ENCODE measurements at places on chromosomes 7 and 10.

- peak; percentile 34 for DNase-seq
Measured at GRCh38 chr10:98425511-98426352, 10.8 kb upstream of the PYROXD2 start.

GRCh38 chr7:139640681-139641080 lies 117.2 kb downstream of the CLEC2L start:
- no peak for DNase-seq

- DNase-seq: no peak
Measured at GRCh38 chr7:44982535-44982923, 3.7 kb upstream of the MYO1G start.

GRCh38 chr10:25575343-25575742 lies 358.7 kb upstream of the MYO3A start:
- no peak for DNase-seq

DNA sequence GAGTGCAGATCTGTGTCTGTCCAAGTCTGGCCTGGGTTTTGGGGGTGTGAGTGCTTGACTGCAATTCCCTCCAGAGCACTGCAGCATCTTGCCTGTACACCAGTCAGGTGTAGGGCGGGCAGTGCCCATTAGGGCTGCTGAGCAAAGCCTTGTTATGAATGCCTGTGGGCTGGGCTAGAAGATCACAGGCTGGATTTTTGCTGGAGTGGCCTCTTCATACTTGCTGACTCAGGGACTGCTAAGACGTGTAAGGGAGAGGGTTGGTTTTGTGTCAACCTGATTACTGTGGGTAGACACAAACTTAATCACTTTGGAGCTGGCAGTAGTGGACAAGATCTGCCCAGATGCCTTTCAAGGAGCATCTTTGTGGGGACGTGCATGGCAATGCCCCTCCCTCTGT lies 29.6 kb downstream of the DMBT1 start:
- no peak for DNase-seq

- DNase-seq: no peak
Measured at GRCh38 chr7:92655346-92655884, 65.2 kb upstream of the FAM133B start.

DNA sequence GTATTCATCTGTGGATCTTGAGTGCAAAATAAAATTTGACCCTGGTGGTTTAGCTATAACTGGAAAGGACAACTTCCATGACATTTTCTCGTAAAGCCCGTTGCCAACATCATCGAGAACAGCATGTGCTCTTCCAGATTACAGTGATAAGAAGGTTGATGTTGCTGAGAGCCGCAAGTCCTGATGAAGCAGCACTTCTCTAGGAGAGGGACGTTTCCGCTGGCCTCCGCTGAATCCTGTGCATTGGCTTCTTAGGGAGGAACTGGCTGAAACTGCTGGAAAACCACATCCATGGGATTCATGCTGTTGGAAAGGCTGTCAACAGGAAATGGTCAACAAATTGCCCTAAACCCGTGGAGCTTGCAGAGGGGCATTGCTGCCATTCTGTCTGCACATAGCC lies 21.4 kb upstream of the ABCB5 start:
- DNase-seq: no peak

- DNase-seq: peak; percentile 88
Measured at GRCh38 chr10:73529089-73529832, 33.4 kb upstream of the PPP3CB start.

DNA sequence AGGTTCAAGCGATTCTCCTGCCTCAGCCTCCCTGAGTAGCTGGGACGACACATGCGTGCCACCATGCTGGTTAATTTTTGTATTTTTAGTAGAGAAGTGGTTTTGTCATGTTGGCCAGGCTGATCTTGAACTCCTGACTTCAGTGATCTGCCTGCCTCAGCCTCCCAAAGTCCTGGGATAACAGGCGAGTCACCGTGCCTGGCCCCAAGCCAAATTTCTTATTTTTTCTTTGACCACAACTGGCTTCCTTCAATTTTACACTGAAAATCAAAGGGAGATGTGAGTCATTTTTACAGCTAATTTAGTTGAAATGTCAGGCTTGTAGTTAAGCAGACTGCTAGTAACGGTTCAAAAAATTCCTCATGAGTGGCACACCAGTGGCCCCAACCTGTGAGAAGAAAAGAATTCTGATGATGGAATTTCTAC lies 7.8 kb downstream of the RNF216 start:
- DNase-seq: peak; percentile 97

GRCh38 chr7:47340517-47340916 lies 241.4 kb downstream of the TNS3 start:
- no peak for DNase-seq

Measured in RKO (cell line).